ENCODE measurements at places on chromosomes 12 and 14. TPM values are rescaled to one million over a fixed set of nuclear protein-coding genes. Genes with fewer than 3 reads are reported as not detected.

DNA sequence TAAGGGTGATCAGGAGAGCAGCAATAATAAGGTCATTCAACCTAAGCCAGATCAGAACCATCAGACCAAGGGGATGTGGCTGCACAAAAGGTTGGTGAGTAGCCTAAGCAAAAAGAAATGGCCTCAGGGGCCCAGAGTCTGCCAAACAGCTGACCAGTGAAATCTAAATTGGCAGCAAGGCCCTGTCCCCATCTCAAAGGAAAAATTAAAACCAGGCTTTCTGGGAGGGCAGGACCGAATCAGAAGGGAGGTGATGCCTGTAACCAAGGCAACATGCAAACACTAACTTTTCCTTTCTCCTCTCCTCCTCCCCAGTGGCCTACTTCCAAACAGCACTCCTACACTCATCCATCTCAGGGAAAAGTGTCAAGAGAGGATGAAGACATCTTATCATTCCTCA is 256.4 kb downstream of the NUAK1 start:
- H3K4me1 ChIP-seq: no peaks in the 10 kb centered on the region
- DNase-seq: no peak
- no peak overlapping the region for H3K27ac ChIP-seq
- no peaks in the 10 kb centered on the region for H3K36me3 ChIP-seq
- H3K4me3 ChIP-seq: no peak overlapping the region

Gene MBD6
- total RNA-seq: 5.6 TPM

Gene GPR84
- total RNA-seq: 0.57 TPM

GRCh38 chr12:24919346-24920001 is 29.4 kb downstream of the BCAT1 start:
- no peak overlapping the region for H3K27ac ChIP-seq
- H3K27me3 ChIP-seq: no peaks in the 10 kb centered on the region
- H3K4me3 ChIP-seq: no peak overlapping the region
- H3K36me3 ChIP-seq: no peaks in the 10 kb centered on the region
- H3K4me1 ChIP-seq: no peaks in the 10 kb centered on the region
- DNase-seq: no peak

Gene PPM1A
- 25.2 TPM for total RNA-seq

All from thymus (tissue), 14 donors.